ENCODE measurements at places on chromosomes 16 and 17.

DNA sequence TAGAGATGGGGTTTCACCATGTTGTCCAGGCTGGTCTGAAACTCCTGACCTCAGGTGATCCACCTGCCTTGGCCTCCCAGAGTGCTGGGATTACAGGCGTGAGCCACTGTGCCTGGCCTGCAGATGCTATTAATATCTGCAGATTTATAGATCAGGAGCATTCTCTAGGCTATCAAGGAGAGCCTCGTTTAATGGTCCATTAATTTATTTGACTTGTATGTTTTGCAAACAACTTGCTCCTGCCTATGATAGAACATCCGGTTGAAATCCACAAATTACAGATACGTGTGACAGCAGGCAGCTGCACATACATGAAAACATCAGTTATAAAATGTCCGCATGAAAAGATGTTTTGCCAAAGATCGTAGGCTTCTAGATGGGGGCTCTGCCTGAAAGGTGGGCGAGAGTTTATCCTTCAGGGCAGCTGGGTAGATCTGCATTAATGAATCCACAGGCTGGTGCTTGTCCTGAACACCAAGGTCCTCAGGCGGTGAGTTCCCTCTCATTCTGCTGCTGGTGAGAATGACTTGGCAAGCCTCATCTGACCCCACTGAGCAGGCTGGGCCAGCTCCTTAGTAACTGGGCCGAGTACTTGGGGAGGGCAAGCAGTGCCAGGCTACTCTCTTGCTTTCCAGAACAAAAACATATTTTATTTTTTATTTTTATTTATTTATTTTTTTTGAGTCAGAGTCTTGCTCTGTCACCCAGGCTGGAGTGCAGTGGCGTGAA, 37.1 kb upstream of the MGAT5B start:
- no peak for DNase-seq

DNA sequence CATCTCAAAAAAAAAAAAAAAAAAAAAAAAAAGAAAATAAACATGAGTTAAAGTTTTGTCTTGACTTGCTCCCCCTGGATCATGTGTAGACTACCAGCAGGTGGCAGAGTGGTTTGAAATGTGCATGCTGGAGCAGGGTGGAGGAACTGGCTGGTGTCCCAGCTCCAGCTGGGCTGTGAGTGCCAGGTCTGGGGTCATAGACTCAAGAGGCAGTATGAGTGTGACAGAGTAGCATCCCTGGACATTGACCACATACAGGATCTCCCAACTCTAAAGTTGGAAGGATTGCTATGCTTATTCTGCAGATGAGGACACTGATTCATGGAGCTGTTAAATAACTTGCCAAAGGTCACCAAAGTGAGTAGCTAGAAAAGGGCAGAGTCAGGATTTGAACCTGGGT, 198.0 kb upstream of the MPHOSPH6 start:
- DNase-seq = peak; percentile 39

GRCh38 chr16:55479430-55480140, 587 bp downstream of the MMP2 start:
- no peak for DNase-seq

DNA sequence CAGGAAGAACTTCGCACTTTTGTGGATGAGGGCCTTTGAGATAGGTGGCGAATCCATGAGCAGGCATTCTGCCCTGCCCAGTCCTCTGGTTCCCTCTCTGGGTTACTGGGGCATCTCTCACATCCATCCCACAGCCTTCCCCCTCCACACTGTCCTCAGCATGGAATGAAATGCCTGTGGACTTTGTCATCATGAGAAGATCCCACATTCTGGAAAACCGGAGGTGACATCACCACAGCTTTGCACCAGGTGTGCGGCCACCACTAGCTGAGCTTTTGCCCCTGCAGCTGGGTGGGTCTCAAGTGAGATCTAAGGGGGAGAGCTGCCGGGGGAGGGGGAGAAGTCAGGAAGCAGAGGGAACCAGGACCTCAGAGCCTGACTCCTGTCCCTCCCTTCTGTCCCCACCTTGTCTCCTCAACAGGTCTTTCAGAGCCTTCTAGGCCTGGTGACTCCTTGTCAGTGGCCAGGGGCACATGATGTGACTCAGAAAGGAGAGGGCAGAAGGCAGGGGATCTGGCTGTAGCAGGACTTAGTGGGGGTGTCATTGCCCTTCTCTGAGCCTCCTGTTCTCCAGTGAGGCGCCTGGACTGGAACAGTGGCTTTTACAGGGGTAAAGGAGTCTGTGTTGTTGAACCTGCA, 40.0 kb upstream of the DLX4 start:
- peak; percentile 59 for DNase-seq

DNA sequence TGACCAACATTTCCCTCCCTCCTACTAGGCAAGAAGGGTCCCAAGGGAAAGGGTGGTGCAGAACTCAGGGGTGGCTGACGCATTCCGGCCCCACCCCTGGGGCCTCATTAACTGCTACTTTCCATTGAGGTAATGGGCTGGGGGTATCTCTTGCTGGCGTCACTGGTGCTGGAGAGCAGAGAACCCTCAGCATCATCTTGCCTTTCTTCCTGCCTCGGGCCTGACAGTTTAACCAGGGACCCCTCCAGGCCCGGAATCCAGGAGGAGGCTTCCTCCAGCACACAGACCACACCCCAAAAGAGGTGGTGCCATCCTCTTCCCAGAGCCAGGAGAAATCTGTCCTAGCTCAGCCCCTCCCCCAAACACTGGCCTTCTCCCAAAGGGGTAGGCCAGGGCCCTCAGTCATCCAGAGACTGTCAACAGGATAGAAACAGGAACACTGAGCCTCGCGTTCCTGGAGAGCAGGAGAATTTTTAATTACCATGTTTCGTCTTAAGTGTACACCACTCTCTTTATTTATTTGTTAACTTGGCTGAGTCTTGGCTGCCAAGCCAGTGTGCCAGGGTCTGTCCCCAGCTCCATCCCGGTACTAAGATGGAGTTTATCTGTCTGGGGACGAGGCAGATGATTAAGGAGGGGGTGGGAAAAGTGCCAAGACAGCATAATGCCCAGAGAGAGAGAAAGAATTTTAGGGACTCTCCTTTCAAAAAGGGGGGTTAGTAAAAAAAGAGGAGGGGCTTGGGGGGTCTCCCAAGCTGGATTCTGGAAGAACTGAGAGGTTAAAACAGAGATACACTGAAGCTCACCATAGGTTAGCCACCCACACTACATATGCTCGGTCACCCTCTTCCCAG, 5.1 kb downstream of the ETV4 start:
- no peak for DNase-seq

All from M059J (cell line).